ENCODE measurements at places on chromosomes 3 and 15. TPM values are rescaled to one million over a fixed set of nuclear protein-coding genes. Genes with fewer than 3 reads are reported as not detected.

DNA sequence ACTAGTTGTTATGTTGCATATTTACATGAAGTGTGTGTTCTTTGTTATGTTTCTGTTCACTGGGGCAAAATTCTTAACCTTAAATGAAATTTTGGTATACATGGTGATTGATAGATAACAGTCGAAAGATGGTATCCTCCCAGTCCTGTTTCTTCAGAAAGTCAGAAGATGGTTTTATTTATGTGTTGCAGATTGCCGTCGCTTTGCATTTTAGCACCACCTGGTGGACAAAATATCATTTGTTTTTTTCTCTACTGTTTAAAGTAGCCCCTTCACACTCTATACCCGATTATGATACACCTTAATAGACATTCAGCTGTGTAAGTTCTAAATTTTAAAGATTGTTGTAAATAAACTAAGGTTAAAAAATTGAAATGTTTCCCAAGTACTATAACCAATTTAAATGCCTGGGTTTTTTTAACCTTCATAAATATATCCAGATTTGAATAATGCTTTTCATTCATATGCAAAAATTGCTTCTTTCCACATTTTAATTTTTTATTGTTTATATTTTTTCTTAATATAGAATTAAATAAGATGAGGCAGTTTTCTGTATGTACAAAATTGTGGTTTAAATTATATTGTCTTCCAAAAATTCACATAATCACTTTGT is 152.2 kb downstream of the ALCAM start:
- peak; percentile 84 for DNase-seq

Gene SEMA5B
- 0.05 TPM for total RNA-seq

Gene GPR87
- not detected for total RNA-seq

DNA sequence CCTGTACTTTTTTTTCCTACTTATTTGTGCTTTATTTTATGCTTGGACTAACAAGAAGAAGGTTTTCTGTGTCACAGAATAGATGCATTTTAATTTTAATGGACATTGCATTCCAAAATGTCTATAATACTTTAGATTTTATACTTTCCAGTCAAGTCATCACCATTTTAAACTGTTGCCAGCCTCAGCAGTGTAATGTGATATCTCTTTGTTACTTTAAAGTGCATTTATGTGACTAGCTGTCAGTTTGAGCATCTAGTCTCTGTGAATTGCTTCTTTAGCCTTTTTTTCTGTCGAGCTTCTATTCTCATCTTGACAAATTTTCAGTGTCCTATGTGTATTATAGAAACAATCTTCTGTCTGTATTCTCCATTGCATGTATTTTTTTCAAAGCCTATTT is 511.4 kb upstream of the CBLB start:
- DNase-seq, result no peak

GRCh38 chr15:93882141-93882540 is 349.2 kb upstream of the MCTP2 start:
- DNase-seq, result no peak

- peak; percentile 5 for DNase-seq
Observed at GRCh38 chr15:26866298-26867199, at the start of gene GABRA5. GABRA5 (plus strand) TSS chr15:26867062; CDS start chr15:26869249, 2,187 bp downstream.

DNA sequence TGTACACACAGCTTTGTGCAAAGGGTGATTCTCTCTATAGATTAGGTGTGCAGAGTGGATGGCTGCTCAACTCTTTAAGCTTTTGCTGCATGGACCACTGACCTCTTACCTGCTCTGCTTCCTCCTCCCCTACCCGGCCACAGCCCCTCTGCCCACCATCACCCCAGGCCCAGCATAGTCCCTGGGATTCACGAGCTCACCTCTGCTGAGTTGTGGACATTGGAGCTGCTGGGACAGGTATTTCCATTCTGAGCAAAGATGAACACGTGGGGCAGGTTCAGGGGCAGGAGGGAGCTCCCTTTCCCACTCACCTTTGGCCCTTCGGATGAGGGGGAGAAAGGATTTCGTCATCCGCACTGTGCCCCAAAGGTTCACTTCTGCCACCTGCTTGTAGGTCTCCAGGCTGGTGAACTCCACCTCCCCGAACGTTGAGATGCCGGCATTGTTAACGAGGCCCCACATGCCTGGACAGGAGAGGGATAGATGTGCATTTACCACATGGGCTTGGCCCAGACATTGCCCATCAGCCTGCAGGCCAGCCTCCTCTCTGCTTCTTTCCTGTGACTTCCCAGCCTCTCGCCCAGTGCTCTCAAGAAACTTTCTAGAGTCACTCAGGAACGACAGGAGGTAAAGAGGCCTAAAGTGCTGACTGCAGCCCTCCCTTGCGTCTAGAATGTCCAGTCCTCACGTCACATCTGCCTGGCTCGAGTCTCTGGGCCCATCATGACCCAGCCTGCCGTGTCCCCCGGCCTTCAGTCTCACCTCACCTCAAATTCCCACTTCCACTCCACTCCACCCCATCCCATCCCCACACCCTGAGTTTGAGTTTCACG is 41.6 kb downstream of the BDH1 start:
- DNase-seq, result no peak

GRCh38 chr15:77127626-77128025 is 56.7 kb upstream of the TSPAN3 start:
- DNase-seq, result no peak

- no peak for DNase-seq
Observed at GRCh38 chr3:9739181-9739580, 7.6 kb downstream of the BRPF1 start.

DNA sequence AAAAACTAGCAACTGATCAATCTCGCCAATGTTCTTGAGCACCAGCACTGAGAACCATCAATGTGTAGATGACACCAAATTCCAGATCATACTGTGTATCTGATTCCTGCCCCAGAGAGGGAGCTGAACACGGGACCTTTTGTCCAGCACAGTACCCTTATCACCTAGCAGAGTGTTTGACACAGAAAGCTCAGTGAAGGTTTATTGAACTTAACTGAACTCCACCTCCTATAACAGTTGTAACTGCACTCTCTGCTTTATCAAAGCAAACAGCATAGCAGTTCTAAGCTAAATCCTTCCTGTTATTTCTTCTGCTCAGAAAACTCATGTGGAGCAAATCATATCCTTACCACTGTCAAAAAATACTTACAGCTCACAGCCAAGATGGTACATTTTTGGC is 183.4 kb upstream of the SLCO3A1 start:
- DNase-seq, result no peak

GRCh38 chr3:127078626-127079025 is 95.7 kb downstream of the PLXNA1 start:
- no peak for DNase-seq

DNA sequence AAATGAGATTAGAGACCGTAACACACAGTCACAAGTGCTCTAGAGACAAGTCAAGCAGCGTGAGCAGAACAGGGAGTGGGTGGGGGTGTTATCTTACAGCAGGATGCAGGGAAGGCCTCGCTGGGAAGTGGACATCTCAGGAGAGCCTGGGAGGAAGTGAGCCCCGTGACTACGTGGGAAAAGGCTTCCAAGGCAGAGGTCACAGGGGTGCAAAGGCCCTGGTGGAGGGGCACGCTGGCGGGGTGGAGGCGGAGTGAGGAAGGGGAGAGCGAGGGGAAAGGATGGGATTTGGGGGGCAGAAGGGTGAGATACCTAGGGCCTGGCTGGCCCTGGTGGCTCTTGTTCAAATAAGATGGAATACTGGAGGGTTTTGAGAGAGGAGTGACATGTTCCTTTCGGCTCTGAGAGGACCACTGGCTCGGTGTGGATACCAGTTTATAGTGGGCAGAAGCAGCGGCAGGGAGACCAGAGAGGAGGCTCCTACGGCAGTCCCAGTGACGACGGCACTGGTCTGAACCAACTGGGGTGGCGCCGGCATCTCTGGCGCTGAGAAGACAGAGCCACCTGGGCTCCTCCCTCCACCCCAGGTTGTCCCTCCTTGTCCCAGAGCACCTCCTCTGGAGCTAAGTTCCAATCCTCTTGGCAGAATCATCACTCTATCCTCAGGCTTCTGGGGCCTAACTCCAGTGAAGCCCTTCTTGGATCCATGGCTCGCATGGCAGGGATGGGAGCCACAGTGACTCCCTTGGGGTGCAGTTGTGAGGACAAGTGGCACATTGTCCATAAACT is 266.2 kb upstream of the LYSMD4 start:
- no peak for DNase-seq

- no peak for DNase-seq
Observed at GRCh38 chr3:197680955-197681521, 55.7 kb downstream of the RUBCN start.

GRCh38 chr15:74829486-74829885 is 3.1 kb downstream of the CPLX3 start:
- DNase-seq, result no peak

DNA sequence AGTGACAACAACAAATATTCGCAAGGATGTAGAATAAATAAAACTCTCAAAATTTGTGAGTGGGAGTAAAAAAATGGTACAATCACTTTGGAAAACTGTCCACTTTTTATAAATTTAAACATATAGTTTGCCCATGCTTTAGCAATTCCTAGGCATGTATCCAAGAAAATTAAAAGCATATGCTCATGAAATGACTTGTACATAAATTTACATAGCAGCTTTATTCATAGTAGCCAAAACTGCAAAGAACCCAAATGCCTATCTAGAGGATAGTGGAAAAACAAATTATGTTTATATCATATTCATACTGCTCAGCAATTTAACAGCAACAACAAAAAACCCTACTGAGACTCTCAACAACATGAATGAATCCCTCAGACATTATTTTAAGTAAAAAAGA is 363.6 kb upstream of the CCDC54 start:
- DNase-seq, result no peak

Gene ANKUB1
- not detected for total RNA-seq

DNA sequence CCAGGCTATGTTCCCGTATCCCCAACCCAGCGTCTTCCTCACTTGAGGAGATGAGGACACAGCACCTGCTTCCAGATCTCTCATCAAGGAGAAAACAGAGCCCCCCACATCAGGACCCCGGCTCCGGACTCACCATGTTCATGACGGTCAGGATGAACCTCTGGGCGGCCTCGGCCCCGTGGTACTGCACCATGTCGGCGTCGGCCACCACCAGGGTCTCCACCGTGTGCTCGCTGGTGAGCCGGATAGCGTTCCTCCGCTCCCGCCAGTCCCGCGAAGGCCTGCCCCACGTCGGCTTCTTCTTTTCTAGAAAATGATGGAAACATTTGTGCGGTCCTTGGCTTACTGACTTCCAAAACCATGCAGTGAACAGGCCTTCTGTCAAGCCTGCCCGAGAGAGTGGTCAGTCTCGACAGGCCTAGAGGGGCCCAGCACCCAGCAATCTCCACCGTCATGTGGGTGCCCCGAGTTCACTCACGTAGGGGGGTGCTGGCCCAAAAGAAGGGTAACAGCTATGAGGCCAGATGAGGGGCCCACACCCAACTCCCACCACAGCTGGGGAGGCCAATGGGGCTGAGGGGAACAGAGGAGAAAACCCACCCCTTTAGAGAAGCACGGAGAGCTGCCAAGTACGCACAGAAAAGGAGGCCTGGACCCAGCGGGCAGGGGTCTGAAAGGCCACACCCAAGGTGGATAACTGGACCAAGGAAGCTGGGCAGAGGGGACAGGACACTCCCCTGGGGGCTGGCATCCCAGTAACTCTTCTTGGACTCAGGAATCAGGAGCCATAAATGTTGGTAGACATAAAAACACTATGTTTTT is 60.5 kb downstream of the ADAMTS17 start:
- DNase-seq, result no peak

GRCh38 chr3:156449710-156450574 is 105.0 kb downstream of the SSR3 start:
- peak; percentile 67 for DNase-seq

DNA sequence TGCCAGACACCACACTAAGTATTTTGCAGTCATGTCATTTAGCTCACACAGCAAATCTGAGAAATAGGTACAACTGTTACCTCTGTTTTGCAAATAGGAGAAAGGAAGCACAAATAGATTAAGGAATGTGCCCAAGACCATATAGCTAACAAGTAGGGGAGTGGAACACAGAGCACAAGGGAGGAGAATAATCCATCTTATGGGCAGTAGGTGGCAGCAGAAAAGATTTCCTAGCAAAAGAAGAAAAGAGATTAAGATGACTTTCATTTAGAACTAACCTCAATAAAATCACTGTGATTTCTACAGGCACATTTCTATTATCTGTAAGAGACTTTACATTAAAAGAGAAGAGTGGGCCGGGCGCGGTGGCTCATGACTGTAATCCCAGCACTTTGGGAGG is 49.1 kb downstream of the NR1I2 start:
- peak; percentile 22 for DNase-seq

DNA sequence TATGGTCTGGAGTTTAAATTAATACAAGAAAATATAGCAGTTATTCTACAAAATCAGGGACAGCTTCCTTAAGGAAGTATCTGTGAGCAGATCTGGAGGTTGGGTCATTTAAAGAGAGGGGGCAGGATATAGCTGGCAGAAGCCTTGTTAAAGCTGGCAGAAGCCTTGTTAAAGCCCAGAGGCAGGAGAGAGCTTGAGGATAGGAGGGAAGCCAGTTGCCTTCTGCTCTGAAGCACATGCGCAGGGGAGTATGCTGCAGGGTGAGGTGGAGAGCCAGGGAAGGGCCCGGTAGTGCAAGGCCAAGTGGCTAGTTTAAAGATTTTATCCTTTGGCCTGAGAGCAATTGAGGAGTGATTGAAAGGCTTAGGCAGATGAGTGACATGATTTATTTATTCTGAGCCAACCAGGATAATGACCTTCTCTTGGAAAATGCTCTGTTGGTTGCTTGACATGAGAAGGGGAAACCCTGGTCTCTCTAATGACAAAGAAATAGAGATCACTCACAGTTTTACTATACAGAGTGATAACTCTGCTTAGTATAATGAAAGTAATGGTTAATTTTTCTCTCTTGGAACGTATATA is 3.9 kb downstream of the EAF1 start:
- DNase-seq, result no peak

- DNase-seq, result no peak
Observed at GRCh38 chr15:94615688-94616087, 384.3 kb downstream of the MCTP2 start.

Gene C3orf20
- not detected for total RNA-seq

DNA sequence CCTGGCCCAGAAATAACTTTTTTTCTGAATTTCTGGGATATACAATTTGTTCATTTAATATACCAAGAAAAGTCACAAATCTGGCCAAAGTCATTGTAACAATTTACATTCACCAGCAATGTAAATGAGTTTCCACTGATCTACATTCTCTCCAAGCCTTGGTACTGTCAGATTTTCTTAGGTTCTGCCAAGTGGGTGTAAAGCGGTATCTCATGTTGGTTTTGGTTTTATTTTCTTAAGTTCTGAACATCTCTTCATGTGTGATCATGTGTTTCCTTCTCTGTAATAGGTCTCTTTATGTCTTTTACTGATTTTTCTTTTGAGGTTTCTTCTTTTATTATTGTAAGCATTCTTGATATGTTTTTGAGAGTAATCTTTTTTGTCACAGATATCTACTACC is 235.6 kb upstream of the COL8A1 start:
- DNase-seq, result no peak

Gene ZNF860
- 3.4 TPM for total RNA-seq
